ENCODE measurements at places on chromosomes 5 and 9.

DNA sequence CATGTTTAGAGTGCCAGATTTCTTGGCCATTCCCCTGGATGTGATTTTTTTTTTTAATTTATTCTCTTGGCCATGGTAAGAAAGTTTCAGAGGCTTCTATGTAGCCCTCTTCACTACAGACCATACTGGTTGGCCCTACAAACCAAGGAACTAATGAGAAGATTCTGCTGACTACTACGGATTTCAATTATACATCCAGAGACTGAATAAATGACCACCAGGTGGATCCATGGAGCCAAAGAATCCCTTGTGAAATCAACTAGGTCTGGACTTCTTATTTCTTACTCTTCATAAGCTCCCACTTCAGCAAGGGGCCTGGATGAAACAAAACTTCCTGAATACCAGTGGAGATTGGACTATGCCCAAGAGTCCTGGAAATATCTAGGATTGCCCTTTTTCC is 27.6 kb downstream of the ZNF622 start:
- DNase-seq, result peak; percentile 21

- no peak for DNase-seq
These were observed 40.2 kb downstream of the CYFIP2 start for GRCh38 chr5:157306081-157306480.

DNA sequence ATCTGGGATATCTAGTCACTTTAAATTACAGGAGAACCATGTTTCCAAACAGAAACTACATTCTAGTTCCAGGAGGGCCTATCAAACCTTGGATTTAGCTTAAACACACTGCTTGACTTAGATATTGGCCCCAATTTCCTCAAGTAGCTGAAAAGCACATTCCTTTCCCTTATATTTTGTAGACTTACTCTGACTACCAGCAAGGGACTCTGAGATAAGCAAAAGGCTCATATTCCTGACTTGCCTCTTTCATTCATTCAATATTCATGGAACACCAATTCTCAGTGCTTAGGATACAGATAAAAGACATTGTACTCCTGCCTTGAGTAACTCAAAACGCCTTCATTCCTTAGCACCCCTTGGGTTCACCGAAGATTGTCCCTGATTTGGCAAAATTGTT is 11.8 kb downstream of the NR6A1 start:
- no peak for DNase-seq

DNA sequence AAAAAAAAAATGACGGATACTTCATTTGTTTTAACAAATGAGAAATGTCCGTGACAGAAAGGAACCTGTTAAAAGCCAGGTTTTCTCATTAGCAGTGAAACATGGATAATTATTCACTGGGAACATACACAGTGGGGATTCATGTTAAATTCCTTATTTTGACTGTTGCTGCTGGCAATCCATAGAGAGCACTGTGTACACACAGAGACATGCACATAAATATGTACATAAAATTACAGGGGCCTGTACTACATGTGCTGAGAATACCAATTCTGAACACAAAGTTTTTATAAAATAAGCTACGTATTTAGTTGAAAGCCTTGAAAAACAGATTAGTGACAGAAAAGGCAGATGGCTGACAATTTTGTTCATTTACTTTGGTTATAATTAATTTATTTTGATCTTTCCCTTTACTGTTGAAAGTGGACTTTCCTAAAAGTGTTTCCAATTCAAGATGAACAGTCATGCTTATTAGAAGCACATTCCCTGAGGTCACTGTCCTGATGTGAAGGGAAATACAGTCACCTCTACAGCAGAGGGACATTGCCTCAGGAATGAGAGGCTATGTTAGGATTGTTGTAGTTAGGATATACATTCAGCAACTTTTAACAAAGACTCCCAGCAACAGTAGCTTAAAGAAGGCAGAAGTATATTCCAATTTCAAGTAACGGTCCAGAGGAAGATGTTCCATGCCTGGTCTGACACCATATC is 166.7 kb downstream of the SAXO1 start:
- peak; percentile 13 for DNase-seq

DNA sequence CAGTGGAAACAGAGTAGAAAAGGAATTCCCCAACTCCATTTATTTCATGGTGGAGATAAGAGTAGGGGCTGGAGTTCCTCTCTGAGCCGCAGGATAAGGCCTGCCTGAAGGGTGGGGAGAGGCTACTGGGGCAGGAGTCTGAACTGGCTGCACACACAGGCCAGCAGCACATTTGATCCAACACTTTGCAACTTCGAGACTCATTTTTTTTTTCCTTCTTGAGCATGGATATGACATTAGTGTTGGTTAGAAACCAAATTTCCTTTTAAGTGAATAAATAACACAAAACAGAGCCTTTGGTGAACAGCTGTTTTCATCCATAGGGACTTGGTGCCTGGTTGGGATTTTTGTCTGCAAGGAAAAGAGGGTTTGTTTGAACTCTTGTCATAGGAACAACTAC is 76.6 kb downstream of the RALGPS1 start:
- no peak for DNase-seq

GRCh38 chr9:89806371-89807100 is 201.7 kb downstream of the GADD45G start:
- peak; percentile 1 for DNase-seq

DNA sequence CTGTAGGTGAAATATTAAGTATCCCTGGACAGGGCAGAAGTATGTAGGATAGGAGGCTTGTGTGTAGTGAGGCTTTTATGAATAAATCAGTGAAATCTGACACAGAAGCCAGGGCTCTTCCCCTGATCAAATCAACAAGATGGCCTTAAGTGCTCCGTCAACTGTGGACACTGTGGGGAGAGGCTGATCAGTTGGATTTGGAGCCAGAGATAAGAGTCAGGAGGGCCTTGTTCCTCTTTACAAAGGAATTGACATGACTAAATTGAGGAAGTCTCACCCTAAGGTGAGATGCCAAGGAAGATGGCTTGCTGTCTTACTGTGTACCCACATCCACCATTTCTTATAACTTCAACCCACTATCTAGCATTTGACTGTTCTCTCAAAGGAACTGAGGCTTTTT is 91.6 kb upstream of the PRRC1 start:
- DNase-seq, result no peak

DNA sequence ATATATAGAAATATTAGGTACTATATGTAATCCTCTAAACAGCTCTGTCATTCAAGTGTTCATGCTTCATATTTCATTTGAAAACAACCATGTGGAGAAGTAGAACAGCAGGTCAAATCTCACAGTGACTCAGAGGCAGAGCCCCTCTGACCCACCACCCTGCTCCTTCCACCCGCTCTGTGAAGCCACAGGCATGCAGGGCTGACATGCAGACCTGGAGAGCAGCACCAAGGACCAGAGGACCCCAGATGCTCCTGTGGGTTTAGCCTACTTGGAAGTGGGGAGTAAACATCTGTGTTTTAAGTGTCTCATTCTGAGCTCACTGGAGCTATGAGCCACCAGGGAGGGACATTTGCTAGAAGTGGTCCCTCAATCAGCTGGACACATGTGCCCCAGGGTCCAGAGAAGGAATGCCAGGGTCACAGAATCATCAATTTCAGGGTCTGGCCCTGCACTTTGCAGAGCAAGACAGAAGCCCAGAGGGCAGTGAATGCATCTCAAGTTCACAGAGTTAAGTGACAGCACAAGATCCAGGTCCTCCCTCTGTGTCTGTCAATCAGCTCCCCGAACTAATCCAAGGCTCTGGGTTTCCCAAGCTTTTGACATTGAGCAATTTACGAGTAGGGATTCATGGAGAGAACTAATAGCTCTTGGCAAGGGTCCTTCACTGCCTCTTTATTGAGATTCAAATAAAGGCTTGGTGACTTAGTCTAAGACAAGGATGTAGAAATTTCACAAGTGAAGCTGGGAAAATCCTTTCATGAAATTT is 441.1 kb downstream of the SEMA5A start:
- peak; percentile 26 for DNase-seq

DNA sequence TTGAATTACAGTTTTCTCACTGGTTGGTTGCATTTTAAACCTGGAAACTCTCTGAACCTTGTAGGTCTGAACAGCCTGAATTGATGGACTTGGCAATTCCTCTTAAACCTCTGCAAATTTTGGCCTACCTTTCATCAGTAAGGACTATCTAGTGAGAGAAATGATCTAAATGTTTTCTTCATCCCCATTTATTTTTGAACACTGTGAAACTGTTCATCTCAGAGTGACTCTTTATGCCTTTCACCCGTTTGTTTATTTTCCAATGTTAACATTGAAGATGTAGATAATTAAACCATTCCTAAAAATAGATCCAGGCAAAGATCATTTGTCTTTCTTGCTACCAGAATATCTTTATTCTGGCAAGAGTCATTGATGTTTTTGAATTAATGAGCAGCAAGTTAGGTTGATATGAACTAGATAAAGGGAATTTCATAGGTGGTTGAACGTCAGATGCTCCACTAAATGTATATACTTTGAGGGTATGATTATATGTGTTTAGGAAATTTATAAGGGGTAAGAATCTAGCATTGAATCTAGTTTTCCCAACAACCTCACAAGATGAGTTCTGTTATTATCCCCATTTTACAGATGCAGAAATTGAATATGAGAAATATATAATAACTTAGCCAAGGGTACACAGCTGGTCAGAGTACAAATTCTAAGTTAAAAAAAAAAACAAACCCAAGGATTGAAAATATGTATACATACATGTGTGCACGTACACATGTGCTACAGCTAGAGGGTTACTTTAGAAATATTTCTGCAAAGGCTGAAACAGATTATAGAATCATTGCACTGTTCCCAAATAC is 3.4 kb downstream of the CPEB4 start:
- DNase-seq, result peak; percentile 10

DNA sequence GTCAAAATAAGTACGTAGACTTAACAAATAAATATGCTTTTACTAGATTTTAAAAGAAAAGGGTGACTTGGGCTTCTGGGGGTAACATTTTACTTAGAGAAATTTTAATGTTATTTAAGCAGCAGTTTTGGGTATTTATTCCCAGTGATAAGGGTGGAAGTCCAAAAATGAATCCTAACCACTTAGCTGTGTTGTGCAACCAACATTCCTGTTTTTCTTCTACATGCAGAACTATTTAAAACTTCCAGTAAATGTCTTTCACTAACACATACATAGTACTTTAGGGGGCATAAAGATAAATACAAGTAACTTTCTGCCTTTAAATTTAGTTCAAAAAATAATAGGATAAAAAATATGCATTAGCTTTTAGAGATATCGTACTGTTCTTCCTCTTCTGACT is 436.7 kb downstream of the CTNND2 start:
- no peak for DNase-seq

- no peak for DNase-seq
These were observed 1099.7 kb downstream of the DTWD2 start for GRCh38 chr5:117888688-117889087.

DNA sequence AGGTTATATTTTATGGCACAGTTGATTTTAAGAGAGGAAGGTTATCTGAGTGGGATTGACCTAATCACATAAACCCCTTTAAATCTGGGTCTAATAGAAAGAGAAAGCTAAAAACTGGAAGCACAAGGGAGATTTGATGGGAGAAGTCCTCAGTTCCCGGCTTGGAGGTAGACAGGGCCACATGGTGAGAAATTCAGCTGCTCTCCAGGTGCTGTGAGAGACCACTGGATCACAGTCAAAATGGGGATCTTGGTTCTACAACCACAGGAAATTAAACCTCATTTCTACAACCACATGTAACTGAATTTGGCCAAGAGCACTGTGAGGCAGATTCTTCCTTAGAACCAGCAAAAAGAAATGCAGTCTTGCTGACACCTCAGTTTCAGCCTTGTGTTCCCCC is 2352.7 kb downstream of the MAT2B start:
- DNase-seq, result no peak

DNA sequence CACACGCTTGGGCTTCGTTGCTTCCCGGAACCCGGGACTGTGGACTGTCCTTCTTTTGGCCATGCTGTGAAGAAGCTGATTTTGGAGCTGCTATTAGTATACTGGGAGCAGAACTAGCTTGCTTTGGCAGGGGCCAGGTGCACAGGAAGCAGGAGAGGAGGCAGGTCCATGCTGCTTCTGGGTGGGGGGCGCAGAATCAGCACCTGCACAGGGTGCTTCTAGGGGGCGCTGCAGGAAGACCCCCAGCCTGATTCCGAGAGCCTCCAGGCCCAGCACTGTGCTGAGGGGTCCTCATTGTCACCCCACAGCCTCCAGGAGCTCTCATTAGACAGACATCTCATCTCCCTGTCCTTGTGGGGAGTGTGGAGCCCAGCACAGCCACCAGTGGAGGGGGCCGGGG is 252.6 kb upstream of the IRX4 start:
- DNase-seq, result no peak

GRCh38 chr9:83554278-83554677 is 16.1 kb upstream of the FRMD3 start:
- no peak for DNase-seq

GRCh38 chr5:120326651-120327050 is 137.4 kb upstream of the PRR16 start:
- DNase-seq, result no peak

DNA sequence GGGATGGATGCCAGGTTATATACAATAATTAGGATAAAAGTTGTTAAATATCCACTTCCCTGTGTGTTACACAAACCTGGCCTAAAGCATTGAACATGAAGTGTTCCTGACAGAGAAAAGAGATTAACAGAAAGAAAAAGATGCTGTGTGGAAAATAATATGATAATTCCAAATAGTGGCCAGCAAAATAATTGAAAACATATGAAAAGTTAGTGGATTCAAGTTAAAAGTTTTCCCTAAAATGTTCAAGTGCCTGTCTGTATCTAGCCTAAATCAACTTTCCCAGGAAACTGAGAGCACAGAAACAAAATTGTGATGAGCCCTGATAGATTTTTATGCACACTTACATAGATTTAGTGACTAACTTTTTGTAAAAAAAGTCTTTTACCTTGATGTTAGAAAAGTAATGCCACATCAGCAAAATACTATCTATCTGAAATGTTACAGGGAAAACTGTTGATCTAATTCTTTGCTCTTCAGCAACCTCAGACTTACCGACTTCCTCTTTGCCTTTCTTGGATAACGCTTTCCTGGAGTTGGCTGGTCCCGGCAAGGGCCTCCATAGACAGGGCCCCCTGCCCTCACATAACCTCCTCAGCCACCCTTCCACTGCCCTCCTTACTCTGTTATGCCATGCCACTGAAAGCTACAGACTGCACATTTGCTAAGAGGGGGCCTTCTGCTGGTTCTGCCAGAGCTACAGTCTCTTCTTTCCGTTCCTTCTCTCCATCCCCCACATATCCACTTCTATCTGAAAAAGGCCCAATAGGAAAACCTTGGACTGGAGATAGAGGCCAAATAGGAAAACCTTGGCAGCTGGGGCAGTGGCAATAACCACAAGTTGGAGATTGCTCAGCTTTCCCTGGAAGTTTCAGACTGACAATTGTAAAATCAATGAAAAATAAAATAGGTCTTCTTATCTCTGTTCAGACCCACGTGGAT is 44.4 kb downstream of the ZNF474 start:
- DNase-seq, result no peak

- peak; percentile 37 for DNase-seq
These were observed 19.3 kb upstream of the TOR2A start for GRCh38 chr9:127754099-127755060.

DNA sequence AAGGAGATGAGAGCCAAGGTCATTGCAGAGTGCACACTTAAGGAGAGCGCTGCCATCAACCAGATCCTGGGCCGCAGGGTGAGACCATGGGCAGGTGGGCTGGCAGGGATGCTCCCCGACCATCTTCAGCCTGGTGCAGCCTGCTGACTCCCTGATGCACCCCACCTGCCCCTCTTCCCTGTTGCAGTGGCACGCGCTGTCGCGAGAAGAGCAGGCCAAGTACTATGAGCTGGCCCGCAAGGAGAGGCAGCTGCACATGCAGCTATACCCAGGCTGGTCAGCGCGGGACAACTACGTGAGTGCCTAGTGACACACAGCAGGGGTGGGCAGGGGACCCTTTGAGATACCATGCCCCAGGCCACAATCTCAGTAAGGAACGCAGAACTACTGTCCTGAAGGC is 28.3 kb downstream of the TCF7 start:
- no peak for DNase-seq
